Activated naive CD4-positive, alpha-beta T cell treated with anti-CD3 and anti-CD28 coated beads for 36 hours (primary cell): ENCODE measurements at places on chromosomes 5 and 9. TPM values are rescaled to one million over a fixed set of nuclear protein-coding genes. Genes with fewer than 3 reads are reported as not detected.

The HMHB1 gene
- total RNA-seq, result not detected

DNA sequence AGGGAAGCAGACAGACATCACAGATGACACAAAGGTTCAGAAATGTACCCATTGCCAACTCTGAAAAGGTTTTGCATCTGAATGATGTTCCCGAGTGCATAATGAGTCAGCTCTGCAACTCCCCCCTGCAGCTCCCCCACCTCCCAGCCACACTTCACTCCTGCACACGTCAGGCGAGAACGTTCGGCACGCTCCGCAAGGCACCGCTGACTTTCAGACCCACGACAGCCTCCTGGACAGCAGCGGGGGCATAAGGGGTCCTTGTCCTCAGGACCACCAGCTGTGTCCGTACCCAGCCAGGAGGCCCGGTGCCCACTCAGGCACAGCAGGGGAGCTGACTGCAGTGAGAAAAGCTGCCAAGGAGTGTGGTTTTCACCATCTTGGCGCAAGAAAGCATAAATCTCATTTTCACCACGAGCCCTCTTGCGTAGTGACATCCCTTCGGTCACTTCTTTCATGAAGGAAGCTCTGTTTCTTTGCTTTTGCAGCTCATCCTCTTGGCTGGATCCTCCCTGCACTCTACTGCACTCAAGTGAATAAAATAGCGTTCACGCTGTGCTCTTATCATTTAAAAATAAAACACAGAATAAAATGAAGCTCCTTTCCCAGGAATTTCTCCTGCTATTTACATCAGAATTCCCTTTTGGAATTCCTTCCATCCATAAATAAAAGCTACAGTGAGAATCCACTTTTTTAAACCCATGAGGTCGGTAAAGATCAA lies 9.9 kb downstream of the GFPT2 start:
- DNase-seq, result no peak

The SLC34A3 gene
- total RNA-seq, result not detected

- no peak for DNase-seq
These were observed 260.2 kb upstream of the IRX2 start for GRCh38 chr5:3011764-3012017.

The LCN1 gene
- total RNA-seq, result not detected

DNA sequence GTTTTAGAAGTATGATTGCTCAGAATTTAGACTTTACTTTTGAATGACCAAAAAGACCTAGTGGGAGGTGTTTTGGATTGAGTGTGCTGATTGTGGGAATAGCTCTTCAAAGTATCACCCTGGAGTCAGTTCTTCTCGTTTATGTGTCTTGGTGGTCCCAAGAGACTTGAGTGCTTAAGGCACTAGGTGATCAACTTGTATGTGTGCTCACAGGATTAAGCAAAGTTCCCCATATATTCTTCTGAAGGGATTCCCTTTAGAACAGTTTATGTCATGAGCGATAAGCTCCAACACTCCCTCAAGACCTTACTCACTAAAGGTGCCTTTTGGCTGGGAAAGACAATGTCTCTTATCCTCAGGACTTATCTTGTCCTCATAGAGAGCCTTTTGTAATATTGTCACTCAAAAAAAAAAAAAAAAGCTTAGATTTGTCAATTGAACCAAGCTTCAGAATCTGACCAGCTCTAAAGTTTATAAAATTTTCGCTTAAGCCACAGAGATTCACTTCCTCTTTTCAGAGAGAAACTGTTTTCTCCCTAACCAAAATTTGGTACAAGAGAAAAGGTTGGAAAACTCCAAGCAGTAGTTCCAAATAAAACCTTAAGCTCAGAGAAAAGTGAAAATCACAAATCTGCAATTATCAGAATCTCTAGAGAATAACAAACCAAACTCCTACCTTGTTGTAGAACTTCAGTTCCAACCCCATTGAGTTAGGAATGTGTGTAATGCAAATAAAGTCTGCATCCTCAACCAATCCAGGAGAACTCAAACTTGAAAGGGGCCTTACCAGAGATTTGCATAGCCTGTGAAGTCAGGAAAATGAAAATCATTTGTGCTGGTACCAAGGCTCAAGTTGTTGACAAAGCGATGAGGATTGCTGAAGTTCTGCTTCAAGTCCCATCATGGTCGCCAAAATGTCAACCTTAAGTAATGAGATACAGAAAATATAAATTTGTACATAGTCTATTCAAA lies 40.0 kb upstream of the PDZD2 start:
- DNase-seq, result no peak

DNA sequence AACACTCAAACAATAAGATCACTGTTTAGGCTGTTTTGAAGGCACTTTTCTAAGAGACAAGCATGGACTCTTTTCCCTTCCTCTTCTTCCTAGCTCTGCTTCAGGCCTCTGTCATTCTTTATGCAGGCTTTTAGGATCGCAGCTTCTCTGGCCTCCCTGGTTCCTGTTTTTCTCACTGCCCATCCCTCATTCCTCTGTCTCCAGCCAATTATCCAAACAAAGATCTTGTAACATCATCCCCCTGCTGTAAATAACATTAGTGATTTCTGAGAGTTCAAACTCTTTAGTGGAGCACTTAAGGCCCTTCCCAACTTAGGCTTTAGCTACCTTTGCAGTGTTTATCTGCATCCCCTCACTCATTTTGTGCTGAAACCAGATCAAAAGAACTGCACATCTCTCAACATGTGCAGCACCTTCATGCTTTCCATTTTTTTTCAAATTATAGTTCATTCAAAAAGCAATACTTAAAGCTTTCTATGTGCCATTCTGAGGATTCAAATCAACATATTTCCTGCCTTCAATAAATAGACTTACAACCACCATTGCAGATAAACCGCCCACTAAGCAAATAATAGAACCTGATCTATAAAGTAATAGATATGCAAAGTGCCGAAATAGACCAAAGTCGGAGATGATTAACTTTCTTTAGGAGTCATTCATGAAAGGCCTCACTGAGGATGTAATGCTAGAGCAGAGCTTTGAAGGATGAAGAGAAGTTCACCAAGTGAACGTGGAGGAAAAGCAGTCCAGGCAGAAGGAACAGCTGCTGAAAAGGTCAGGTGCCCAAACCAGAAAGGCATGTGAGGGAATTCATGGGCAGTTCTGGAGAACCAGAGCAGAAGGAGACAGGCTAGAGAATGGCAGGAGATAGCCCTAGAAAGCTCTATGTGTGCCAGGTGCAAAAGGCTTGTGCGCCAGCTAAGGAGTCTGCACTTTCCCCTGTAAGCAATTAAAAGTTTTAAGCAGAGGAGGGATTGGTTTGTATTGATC lies 95.8 kb upstream of the ZNF366 start:
- DNase-seq, result no peak

GRCh38 chr5:142063878-142064331 lies 44.7 kb upstream of the NDFIP1 start:
- peak; percentile 70 for DNase-seq

The BAAT gene
- total RNA-seq, result not detected

The MED22 gene
- 18.4 TPM for total RNA-seq

GRCh38 chr9:36148311-36149051 lies 11.9 kb downstream of the GLIPR2 start:
- DNase-seq, result peak; percentile 69

GRCh38 chr9:130069048-130069447 lies 15.3 kb downstream of the GPR107 start:
- no peak for DNase-seq

DNA sequence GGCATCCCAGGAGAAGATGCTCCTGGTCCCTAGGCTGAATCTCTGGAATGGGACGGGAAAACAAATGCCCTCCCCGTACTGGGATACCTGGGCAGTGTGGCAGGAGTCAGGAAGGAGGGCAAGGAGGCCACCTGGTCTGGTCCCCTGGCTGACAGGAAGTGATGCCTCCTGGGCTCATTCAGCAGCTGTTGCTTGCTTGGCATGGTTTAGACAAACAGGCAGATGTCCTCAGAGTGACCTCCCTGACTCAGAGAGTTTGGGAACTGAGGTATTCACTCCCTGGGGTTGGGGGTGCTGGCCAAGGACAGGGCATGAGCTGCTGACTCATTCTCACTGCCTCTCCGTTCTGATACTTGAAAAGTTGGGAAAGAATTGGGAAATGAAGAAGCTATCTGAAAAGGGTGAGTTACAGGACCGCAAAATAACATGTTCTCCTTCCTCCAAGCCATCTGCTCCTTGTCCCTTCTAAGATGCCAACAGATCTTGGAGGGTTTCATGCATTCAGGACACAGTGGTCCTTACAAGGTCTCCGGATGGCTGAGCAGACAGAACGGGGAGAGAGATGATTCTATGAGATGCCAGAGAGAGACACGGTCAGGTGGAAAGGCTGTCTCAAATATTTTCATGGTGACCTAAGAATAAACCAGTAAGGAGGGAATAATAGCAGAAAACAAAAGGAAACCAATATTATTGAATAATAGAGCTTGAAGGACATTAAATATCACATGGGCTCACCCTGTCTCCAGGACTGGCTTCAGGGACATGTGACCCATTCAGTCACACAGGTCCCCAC lies 534.5 kb downstream of the BNC2 start:
- DNase-seq, result no peak

The DNAJC25 gene
- total RNA-seq, result 3.4 TPM

- DNase-seq, result peak; percentile 10
These were observed 1523.9 kb downstream of the MAT2B start for GRCh38 chr5:165029099-165029870.

The TMEM215 gene
- not detected for total RNA-seq

The ANKDD1B gene
- not detected for total RNA-seq

The RANBP17 gene
- total RNA-seq, result not detected

- peak; percentile 48 for DNase-seq
These were observed 734 bp downstream of the SKP1 start for GRCh38 chr5:134175921-134176510.

GRCh38 chr9:118577121-118577520 lies 792.1 kb downstream of the BRINP1 start:
- no peak for DNase-seq

The BNC2 gene
- not detected for total RNA-seq

The MYOT gene
- total RNA-seq, result not detected

The NIPSNAP3A gene
- 17.8 TPM for total RNA-seq

- peak; percentile 31 for DNase-seq
These were observed 75.4 kb downstream of the MRPL36 start for GRCh38 chr5:1723957-1724821.

The PARP8 gene
- total RNA-seq, result 22.0 TPM

The C5orf63 gene
- total RNA-seq, result 9.4 TPM

The NR2F1-AS1 gene
- total RNA-seq, result not detected

GRCh38 chr9:101486693-101487442 lies 46.8 kb upstream of the RNF20 start:
- peak; percentile 23 for DNase-seq

The CLTA gene
- 96.4 TPM for total RNA-seq

The AFAP1L1 gene
- 0.07 TPM for total RNA-seq

GRCh38 chr5:180786531-180787398 lies 15.8 kb downstream of the MGAT1 start:
- no peak for DNase-seq

DNA sequence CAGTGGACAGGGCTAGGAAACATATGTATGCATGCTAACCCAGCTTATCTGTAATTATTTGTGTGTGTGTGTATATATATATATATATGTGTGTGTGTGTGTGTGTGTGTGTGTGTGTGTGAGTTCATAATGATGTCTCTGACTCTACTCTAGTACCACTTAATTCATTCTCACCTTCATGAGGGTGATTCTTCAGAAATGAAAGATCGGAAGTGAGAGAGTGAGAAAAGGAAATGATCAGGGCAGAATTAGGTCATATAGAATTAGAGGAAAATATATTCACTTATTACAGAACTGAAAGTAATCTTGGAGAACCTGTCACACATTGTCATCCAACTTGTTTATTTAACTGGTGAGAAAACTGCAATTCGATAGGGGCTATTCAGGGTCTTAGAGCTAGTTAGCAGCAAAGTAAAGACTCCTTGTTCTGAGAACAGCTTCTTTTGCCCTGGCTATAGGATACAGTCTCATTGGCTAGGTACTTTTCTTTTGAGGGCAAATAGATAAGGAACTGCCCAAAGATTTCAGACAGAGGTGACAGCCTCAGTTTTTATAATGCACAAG lies 58.8 kb downstream of the C9orf153 start:
- no peak for DNase-seq

- DNase-seq, result no peak
These were observed 9.0 kb downstream of the CDX1 start for GRCh38 chr5:150175536-150175935.

DNA sequence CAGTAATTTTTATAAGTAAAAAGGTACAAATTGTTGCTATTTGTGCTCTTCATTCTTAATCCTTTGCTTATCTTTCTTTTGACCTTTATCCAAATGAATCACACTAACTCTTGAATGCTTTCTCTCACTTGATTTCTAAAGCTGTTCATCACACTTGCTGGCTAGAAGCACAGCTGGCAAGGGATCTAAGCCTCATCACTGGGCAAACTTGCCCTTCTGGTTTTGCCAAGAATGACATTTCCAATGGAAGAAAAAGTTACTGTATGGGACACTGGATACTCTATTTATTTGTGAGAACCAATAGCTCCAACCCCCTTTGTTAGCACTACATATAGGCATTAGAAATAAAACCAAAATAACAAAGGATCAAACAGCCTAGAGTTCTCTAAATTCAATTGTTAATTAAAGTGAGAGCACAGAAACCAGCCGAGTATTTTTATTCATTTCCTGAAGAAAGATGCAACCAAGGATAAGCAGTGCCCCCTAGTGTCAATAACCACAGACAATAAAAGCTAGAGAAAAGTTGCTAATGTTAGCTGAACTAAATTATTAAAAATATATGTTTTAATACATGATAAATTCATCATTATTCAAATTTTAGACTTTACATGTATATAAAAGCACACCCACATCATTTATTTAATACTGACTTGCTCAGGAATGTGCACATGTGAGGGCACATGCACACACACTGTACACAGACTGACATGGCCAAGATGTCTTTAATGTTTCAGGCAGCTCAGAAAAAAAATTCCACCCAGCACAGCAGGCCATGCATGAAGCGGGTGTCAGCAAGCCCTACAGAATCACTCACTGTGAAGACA lies 59.8 kb upstream of the POU5F2 start:
- DNase-seq, result peak; percentile 34

- DNase-seq, result no peak
These were observed 294.8 kb downstream of the PRELID2 start for GRCh38 chr5:145540375-145540774.

DNA sequence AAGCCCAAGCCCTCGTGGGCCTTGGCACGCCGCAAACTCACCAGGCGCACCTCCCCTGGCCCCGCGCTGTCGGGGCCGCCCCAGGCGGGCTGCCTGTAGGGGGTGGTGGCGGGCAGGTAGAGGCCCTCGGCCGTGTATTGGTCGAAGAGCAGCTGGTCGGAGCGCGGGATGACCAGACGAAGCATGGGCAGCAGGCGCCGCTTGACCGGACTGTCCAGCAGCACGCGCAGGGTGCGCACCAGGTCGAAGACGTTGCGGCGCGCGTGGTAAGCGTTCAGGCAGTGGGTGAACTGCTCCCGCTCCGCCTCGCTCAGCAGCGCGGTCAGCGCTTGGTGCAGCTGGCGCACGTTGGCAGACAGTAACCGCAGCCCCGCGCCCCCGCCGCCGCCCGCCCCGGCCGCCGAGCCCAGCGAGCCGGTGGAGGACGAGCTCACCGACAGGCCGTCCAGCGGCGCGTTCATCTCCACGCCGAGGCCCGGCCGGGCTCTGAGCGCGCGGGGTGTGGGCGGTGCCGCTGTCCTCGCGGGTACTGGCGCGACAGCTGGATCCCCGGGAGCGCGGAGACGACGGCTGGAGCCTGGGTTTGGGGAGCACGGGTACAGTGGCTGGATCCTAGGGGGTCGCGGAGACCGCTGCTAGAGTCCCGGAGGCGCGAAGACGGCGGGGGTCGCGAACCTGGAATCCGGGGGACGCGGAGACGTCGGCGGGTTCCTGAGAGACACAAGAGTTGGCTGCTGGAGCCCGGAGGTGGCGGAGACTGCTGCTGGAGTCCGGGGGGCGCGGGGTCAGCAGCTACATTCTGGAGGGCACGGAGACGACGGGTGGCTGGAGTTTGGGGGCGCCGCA lies 709 bp downstream of the WHRN start:
- DNase-seq, result peak; percentile 22
